ENCODE measurements at places on chromosomes 16 and 17.

DNA sequence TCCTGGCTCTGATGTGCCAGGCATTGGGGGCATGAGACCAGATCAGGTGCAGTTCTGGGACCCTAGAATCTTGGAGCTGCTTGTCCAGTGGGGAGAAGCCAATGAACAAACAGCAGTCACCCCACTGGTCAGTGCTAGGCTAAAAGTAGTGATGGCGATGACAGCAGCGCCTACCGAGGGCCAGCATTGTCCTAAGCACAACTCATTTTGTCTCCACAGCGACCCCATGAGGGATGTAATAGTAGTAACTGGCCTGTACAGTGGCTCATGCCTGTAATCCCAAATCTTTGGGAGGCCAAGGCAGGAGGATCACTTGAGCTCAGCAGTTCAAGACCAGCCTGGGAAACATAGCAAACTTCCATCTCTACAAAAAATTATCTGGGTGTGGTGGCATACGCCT, 6.2 kb downstream of the SMCR8 start:
- DNase-seq: no peak

DNA sequence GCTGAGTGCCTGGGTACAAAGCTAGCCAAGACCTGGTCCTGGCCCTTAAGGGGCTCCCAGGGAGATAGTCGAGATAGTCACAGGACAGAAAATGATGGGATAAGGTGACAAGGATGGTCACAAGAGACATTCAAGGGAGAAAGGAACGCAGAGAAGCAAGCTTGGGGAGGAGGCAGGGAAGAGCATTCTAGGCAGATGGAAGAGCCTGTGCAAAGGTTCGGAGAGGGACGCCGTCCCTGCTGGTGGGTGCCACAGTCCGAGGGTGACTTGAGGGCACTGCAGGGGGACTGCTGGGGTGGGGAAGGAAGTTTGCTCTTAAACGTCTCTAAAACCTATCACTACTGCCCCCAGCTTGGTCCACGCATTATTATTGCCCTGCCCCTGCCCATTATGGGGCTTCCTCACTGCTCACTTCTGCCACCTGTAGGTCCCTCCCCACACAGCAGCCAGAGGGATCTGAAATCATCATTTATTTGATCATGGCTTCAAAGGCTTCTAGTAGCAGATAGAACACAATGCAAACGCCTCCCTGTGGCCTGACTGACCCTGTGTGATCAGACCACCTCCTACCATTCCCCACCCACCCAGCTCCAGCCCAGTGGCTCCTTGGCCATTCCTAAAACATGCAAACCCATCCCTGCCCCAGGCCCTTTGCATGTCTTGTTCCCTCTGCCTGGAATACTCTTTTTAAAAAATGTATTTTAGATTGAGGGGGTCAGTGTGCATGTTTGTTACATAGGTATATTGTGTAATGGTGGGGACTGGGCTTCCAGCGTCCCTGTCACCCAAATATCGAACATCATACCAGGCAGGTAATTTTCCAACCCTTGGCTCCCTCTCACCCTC, 60.3 kb downstream of the RMI2 start:
- DNase-seq: peak; percentile 50

- DNase-seq: peak; percentile 72
Measured at GRCh38 chr17:72135546-72136325, 14.9 kb downstream of the SOX9 start.

DNA sequence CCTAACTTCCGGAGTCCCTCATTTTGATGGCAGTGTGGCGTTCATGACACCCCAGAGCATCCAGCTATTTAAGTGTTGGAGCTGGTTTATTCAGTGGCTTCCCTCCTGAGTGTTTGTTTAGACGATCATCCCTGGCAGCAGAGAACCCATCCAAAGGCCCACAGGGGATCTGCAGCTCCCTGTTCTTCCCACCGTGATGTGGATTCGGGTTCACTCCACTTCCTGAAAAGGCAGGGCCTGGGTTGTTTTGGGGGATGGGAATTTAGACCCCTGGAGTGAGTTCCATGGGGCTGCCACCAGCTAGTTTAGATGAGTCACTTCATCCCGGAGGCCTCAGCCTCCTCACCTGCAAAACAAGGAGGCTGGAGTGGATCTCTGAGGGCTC, 2.3 kb downstream of the KSR1 start:
- no peak for DNase-seq

DNA sequence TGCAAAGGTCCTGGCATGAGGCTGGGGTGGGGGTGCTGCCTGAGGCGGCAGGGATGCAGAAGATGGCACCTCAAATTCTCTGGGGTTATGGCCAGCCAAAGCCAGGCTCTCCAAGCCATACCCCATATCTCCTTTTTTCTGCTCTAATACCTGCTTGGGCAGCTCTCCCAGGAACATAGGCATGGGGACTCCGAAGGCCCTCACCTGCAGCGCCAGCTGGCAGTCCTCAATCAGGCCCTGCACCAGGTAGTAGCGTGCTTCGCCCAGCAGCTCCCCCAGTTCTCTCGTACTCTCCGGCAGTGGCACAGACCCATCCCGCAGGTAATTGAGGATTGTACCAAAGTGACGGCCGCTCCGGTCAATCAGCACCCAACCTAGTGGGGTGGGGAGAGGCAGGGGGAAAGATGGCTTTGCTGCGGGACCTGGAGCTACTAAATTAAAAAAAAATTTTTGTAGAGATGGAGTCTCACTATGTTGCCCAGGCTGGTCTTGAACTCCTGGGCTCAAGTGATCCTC, 3.0 kb downstream of the KCTD13 start:
- DNase-seq: no peak

GRCh38 chr17:10477701-10478100, 8.3 kb upstream of the MYH4 start:
- no peak for DNase-seq

DNA sequence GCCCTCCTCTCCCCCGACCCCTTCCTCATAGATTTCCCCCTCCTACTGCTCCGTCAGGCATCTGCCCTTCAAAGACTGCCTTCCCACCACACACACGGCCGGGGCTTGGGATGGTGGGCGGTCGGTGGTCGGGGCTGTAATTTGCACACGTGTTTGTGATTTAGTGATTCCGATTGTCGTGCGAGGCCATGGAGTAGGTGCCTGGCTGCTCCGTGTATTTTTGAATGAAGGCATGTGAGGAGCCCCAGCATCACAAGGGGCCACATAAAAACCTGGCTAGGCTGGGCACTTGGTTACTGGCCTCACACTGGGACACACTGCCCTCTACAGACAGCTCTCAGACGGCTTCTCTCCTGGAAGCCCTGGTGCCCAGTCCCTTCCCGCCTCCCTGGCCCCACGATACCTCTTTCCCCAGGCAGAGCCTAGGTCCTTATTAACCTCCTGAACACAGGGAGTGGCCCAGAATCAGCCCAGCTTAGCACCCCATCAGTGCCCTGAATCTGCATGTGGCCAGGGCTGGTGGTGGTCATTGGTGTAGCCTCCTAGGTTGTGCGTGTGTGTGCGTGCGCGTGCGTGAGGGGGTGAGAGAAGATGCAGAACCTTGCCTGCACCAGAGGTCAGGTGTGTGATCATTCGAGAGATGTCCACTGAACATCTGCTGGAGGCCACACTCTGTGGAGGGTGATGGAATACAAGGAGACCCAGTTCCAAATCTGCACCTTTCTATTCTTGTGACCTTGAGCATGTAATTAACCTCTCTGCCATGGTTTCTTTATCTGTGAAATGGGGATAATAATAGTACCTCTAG, 1.3 kb upstream of the SOCS1 start:
- peak; percentile 88 for DNase-seq

DNA sequence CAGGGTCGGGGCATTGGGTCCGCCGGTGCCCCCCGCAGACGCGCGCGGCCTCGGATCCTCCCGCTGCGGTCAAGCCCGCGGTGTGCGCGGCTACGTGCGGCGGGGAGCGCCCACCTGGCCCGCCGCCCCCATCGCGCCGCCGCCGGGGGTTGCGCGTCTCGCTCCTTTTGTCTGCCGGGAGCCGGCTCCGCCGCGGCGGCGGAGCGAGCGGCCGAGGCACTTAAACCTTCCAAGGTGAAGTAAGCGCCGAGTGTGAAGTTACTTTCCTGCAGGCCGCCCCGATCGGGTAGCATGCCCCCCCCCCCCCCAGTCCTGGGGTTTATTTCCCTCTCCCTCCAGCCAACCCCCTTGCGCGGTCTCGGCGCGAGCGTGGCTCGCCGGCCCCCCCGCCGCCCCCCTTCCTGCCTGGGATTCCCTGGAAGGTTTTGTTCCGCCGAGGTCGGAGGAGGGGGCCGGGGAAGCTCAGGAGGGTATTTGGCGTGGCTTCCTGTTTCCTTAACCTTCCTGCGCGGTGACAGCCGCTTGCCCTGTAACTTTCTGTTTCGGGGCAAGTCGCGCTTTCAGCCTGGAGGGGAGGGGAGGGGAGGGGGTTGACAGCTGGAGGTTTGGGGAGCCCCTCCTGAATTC, 56.6 kb upstream of the GSE1 start:
- peak; percentile 67 for DNase-seq

DNA sequence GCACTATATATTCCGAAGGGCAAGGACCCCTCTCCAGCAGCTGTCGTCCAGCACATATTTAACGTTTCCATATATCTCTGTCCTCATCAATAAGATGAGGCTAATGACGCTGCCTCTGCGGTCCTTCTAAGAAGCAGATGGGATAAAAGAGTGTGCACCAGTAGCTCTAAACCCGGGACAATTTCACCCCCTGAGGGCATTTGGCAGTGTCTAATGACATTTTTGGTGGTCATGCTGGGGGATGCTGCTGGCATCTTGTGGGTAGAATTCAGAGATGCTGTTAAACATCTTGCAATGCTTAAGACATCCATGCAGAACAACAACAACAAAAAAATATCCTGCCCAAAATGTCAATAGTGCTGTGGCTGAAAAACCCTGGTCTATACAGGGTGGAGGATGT, 372.9 kb downstream of the CDH13 start:
- no peak for DNase-seq

DNA sequence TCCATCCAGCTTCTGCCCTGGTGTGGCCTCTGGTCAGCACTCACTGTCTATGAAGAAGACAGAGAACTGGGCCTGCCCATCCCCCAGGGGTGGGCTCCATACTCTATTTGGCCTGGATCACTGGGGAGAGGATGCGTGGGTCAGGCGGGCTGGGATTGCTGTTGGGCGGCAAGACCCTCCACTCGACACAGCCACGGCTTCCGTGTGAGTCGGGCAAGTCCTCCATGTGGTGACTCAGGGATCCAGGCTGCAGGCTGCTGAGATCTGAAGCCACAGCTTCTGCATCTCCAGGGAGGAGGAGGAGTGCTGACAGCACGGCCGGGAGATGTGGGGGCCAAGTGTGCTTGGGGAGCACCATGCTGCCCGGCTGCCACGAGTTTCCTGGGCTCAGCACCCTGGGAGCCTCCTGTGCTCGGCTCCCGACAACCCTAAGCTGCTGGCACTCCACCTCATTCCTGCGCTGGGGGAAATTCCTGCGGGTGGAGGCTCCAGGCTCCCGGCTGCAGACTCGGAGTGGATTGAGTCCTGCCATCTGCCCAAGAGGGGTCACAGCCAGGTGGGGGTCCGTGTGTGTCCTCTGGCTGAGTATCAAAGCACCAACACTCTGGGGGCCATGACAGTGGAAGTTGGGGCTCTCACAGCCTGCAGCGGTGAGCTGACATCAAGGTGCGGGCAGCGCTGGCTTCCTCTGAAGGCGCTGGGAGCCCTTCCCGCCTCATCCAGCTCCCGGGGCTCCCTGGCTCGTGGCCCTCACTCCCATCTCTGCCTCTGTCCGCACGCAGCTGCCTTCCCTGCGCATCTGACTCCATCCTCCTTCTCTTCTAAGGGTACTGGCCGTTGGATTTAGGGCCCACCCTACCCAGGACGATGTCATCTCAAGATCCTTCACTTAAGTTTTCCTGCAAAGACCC, 24.4 kb upstream of the CBFA2T3 start:
- no peak for DNase-seq
